ENCODE measurements at places on chromosomes 13 and 19.
A peak's percentile ranks its signal among the peaks of the same experiment; 100 is the strongest.

DNA sequence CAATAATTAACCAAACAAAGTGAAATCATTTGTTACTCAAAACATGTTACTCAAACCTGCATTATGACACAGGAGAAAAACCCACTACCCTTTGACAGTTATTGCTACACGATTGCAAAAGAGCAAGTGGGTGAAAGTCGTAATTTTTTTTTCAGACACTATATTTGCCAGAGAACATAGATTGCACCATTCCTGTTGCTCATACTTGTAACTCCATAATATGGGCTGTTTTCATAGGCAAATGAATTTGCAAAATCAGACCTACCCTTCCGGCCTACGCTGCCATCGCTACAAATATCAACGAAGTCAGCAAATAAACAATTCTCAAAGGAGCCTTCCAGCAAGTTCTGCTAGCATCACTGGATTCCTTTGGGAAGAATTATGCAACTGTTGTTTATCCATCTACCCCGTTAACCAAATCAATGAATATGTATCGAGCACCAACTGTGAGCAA lies 396.5 kb downstream of the IRS2 start:
- no peak for DNase-seq

DNA sequence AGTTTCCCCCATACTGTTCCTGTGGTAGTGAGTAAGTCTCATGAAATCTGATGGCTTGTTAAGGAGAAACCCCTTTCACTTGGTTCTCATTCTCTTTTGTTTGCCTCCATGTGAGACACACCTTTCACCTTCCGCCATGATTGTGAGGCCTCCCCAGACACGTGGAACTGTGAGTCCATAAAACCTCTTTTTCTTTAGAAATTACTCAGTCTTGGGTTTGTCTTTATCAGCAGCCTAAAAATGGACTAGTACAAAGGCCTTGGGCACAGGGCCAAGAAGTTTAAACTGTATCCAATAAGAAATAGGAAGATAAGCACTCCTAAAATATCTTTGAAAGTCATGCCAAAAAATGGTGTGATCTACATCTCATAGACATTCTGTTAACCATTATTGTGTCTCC lies 176.9 kb downstream of the TBC1D4 start:
- no peak for DNase-seq

- DNase-seq, result no peak
These were observed 130.2 kb upstream of the C1QTNF9B start for GRCh38 chr13:24027494-24027893.

DNA sequence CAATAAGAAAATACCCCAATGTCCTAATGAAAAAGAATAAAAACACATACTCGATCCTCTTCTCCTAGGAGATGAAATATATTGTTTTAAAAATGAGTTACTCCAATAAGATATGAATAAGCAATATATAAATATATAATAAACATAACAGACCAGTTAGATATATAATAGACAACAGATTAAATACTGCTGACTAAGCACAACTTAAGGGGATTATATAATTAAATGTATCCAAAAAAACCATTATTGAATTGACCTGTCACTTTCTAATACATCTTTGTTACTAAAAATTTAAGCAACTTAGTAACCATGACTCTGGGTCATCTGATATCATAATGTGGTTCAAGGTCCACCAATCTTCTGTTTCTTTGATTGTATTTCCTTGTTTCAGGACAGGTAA lies 14.0 kb upstream of the ZNF780B start:
- no peak for DNase-seq

DNA sequence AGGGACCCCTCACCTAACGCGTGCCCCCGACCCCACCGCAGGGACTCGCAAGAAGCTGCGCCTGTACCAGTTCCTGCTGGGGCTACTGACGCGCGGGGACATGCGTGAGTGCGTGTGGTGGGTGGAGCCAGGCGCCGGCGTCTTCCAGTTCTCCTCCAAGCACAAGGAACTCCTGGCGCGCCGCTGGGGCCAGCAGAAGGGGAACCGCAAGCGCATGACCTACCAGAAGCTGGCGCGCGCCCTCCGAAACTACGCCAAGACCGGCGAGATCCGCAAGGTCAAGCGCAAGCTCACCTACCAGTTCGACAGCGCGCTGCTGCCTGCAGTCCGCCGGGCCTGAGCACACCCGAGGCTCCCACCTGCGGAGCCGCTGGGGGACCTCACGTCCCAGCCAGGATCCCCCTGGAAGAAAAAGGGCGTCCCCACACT lies 4.7 kb upstream of the MYBPC2 start:
- peak; percentile 93 for DNase-seq

- no peak for DNase-seq
These were observed 34.7 kb downstream of the BRD4 start for GRCh38 chr19:15297416-15298224.

DNA sequence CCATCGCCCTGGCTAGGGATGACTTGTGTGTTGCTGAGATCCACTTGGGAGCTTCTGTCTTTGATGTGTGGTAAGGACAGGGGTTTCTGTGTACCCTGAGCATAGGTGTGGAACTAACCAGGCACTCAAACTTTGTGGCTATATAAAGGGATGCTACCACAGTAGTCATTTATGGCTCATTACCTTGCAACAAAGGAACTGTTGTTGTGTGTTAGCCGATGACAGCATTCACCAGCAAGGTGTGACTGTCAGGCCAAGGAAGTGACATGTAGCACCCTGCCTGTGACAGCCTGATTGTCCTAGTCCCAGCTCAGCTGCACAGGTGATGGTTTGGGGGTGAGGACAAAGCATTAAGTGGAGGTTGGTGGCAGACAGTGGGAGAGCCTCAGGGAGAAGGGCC lies 73.6 kb downstream of the COG3 start:
- no peak for DNase-seq

- DNase-seq, result no peak
These were observed 1.3 kb upstream of the GRK1 start for GRCh38 chr13:113665597-113666328.

DNA sequence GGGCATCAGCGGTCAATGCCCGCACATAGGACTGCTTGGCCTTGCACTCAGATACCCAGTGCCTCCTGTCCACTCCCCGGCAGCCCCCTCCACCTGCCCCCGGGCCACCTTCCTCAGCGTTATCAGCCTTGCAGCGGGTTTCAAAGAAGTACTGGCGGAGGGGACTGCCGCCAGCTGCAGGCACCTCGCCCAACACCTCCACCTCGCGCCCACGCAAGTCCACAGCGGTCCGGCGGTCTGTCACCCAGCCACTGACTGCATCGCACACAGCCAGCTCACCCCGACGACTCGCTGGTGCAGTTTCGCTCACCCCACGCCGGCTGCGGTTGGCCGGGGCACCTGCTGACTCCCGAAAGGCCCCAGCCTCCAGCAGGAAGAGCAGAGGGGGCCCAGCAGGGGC lies 3.2 kb downstream of the NTF4 start:
- DNase-seq, result no peak

DNA sequence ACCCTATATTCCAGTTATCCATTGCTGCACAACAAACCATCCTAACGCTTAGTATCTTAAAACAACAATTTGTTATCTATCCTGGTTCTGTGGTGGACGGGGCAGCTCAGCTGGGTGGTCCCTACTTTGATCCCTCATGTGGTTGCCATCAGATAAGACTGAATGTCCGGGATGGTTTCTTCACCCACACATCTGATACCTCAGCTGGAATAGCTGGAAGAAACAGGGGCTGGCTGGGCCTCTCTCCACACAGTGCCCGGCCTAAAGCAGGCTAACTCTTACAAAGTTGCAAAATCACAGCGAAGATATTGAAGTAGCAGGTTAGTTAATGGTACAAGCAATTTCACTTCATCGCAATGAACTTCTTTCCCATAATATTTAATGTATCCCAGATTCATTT lies 3.7 kb upstream of the MRPS31 start:
- DNase-seq, result no peak
